ENCODE measurements at places on chromosomes 12 and 14. TPM values are rescaled to one million over a fixed set of nuclear protein-coding genes. Genes with fewer than 3 reads are reported as not detected.
A peak's percentile ranks its signal among the peaks of the same experiment; 100 is the strongest.

- H3K27ac ChIP-seq, result no peak overlapping the region
- peaks cover 16% of the 10 kb centered on the region for H3K4me1 ChIP-seq
- peaks cover 96% of the 10 kb centered on the region for H3K27me3 ChIP-seq
- H3K36me3 ChIP-seq, result no peaks in the 10 kb centered on the region
- no peak for DNase-seq
Observed at GRCh38 chr12:27975222-27976136, 2.9 kb upstream of the PTHLH start.

- no peak overlapping the region for H3K27ac ChIP-seq
- DNase-seq, result peak; percentile 69
- no peak overlapping the region for H3K4me3 ChIP-seq
- no peaks in the 10 kb centered on the region for H3K27me3 ChIP-seq
- peaks cover 29% of the 10 kb centered on the region for H3K36me3 ChIP-seq
Observed at GRCh38 chr12:118404876-118405521, 28.6 kb downstream of the SUDS3 start.

KLRK1 gene
- 195 TPM for total RNA-seq

PLEKHA5 gene
- 8.9 TPM for total RNA-seq

TMEM132C gene
- not detected for total RNA-seq

CLEC6A gene
- not detected for total RNA-seq

DNA sequence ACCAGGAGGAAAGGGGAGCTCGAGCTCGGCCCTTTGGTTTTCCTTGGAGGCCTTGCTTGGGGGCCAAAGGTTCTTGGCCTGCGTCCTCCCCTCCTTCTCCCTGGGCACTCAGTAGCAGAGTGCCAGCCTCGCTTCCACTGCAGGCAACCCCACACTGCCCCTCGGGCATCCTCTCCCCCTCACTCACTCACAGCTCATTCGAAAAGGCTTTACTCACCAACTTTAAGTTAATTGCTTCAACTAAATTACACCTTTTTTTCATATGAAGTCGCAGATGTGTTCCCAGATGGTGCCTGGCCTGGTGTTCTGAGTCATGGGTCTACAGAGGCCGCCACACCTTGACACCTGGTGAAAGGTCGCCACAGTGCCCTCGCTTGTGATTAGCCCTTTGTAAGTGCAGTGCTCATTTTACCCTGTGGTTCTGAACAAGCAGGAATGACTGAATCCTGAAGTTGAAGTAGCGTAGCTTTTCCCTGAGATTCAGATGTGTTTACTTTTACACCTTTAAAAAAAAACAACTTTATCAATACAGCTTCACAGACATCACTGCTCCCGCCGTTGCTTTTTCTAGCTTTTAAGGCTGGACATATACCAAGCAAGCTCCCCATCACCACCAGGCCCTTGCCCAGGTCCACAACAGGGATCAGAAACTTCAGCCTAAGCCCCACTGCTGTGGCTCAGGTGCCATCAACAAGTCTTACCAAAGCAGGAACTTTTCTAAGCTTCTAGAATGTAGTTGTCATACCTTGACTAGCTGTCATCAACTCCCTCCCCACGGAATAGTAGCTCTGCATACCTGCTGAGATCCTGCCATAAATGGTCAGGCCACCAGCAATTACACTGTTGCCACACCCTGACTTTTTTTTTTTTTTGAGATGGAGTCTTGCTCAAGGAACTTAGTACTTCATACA lies 20.3 kb upstream of the ADIPOR2 start:
- no peak overlapping the region for H3K4me3 ChIP-seq
- DNase-seq, result peak; percentile 35
- H3K36me3 ChIP-seq, result peaks cover 2% of the 10 kb centered on the region
- H3K27me3 ChIP-seq, result peaks cover 2% of the 10 kb centered on the region
- H3K27ac ChIP-seq, result no peak overlapping the region

DNA sequence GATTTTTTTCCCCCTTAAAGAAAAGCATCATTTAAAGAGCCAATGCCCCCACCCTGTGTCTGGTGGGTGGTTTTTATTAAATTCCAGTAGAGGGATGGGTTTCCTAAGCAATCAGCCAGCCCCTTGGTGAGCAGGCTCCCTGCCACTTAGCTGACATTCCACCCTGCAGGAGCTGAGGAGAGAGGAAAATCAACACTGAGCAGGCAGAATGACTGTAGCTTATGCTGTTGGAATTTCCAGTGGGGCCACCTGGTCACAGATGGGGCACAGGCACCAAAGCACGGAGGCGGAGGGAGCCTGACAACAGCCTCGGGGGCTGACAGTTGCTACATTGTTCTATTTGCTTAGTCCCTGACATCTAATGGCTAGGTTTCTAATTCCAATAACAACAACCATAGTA lies 127.7 kb downstream of the TMEM30B start:
- H3K27me3 ChIP-seq, result peaks cover 37% of the 10 kb centered on the region
- H3K36me3 ChIP-seq, result no peaks in the 10 kb centered on the region
- H3K27ac ChIP-seq, result no peak overlapping the region
- no peak for DNase-seq
- no peak overlapping the region for H3K4me3 ChIP-seq

Measured in activated CD8-positive, alpha-beta memory T cell treated with anti-CD3 and anti-CD28 coated beads, Interleukin-2, amount 10 ng/mL, durations not matched to agents 7 days and 5 days (primary cell).